ENCODE measurements at places on chromosomes 2 and 18.

DNA sequence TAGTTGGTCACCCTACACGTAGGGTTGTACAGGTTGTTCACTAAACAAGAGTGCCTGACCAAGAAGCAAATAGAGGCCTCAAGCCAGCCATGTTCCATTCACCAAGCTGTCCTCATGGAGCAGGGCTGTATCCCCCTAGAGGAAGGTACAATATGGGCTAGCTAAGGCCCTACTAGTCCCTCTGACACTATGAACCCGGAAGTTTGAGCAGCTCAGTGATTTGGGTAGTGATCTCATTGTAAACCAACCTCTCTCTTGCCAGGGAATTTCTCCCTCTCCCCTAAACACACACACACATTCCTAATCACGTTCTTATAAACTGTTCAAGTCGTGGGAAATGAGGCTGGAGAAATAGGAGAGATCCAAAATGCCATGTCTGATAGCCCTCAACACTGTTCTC is 6.7 kb upstream of the CYS1 start:
- no peak for DNase-seq

DNA sequence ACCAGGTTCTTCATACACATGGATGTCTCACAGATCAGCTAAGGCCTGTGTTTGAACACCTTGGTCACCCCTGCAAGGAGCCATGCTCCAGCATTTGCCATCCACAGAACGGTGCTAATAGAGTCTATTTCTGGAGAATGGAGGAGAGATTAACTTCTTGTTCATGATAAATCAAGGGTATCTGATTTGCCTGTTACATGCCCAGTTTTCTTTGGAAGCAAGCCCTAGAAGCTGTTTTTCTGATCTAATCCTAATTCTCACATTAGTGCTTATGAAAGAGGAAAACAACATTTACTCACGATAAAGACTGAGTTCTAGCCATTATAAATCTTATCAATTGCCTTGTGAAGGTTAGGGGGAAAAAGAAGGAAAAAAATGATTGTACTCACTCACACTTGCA is 119.6 kb upstream of the DTNA start:
- DNase-seq = no peak

GRCh38 chr2:9205963-9206948 is at the start of gene ASAP2:
ASAP2 (plus strand) TSS chr2:9206812; CDS start chr2:9207105, 293 bp downstream.
- no peak for DNase-seq

GRCh38 chr18:54766634-54767033 is 61.6 kb upstream of the RAB27B start:
- no peak for DNase-seq

DNA sequence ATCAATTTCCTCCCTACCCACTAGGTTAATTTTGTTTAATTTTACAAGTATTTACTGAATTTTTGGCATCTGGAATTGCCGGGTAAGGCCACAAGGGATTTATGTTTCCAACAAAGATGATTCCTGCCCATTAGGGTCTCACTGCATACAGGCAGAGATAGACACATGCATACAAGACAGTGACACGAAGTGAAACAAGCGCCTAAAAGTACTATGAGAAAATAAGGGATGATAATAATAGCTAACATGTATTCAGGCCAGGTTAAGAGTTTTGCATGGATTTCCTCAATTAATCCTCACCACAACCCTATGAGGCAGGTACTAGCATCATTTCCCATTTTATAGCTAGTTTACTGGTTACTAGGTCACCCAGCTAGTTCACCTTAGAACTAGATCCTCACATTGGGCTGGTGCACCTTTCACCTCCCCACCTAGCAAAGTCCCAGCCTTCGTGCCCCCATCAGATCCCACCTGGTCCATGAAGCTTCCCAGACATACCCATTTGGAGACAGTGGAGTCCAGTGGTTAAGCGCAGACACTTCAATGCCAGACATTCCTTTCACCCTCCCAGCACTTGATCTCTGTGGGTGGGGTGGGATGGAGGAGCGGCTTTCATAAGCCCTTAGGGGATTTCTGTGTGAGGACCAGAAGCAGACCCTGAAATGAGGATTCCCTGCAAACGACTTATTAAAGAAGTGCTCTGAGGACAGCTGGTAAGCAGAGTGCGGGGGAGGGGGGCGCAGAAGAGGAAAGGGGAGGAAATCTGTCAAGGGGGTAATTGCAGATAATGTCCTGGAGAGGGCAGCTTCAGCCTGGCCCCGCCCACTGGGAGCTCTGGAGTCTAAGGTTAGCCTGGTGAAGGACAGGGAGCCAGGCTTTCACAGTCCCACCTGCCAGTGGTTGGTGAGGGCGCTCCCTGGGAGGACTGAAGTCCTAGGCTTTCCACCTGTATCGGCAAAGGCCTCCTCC is 5.8 kb upstream of the DGUOK start:
- no peak for DNase-seq

DNA sequence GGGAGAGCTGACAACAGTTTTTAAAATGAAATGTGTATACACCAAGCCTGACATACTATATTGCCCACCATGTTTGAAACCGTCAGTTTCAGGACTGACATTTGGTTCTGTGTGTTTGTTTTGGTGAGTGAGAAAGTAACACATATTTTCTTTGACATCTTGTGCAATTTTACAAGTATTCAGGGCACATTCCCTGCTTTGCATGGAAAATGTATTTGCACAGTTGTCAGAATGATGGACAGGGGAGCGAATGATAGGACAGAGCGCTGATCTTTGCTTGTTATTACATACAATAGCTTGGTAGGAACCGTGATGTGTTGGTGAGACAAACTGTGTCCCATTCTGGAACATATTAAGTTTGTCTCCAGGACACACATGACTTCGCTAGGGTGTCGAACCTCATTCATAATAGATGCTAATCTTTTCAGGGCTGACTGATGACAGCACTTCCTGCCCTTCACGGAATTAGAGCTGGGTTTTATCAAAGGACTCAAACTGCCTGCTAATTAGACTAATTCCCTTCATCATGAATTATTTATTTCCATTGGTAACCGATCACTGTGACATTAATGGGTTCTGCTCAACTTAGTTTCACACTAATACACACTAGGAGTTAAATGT is 158.5 kb downstream of the CDCA7 start:
- no peak for DNase-seq

DNA sequence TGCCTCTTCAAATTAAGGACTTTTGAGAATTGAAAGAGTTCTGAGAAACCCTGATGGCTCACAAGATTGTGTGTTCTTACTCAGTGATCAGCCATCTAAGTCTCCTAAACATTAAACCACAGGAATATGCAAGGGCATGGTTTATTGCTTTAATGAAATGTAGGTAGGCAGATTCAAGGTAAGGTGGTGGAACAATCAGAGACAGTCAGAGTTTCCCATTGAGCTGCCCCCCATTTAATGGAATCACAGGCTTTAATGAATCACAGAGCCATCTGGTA is 107.8 kb upstream of the LRATD1 start:
- no peak for DNase-seq

- no peak for DNase-seq
These were observed 35.3 kb downstream of the CRACDL start for GRCh38 chr2:98900721-98901120.

DNA sequence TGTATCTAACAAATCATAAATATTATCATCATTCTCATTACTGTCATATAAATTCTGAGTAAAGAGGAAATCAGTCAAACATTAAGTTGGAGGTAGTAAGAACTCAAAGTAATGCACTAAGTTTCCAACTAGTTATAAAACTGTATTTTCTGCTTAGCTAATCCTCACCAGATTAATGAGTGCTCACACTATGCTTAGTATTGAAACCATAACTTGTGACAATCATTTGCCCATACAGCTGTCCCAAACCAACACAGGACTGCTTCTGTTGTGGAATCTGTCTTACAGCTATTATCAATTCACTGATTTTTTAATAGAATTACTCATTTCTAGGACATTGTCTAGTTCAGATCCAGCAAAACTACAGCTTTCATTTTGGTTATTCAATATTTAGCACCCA is 41.5 kb upstream of the TANK start:
- no peak for DNase-seq

DNA sequence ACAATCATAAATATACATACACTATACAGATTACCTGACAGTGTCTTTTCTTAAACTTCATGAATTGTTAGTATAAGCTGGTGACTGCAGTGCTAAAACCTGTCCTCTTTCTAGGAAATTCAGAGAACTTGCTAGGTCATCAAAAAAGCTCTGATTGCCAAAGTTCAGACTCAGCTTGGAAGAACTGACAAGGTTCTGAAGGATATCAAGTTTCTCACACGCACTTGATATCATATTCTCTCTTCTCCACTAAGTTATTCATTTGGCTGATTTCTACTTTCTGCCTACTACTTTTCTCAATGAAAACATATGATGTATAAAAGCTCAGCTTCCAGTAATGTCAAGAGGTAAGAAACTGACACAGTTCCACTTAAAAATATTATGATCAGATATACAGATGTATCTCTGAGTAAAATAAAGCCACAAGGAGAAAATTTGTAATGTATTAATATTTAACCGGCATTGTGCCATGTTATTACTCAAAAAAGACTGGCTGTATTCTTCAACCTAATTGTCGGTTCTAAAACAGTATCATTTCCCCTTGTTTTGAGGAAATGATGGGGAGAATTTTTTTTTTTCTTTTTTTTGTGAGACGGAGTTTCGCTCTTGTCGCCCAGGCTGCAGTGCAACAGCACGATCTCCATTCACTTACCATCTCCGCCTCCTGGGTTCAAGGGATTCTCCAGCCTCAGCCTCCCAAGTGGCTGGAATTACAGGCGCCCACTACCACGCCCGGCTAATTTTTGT is 2.4 kb downstream of the OSBPL1A start:
- no peak for DNase-seq

GRCh38 chr2:196987649-196988364 is 61.3 kb upstream of the PGAP1 start:
- peak; percentile 28 for DNase-seq

DNA sequence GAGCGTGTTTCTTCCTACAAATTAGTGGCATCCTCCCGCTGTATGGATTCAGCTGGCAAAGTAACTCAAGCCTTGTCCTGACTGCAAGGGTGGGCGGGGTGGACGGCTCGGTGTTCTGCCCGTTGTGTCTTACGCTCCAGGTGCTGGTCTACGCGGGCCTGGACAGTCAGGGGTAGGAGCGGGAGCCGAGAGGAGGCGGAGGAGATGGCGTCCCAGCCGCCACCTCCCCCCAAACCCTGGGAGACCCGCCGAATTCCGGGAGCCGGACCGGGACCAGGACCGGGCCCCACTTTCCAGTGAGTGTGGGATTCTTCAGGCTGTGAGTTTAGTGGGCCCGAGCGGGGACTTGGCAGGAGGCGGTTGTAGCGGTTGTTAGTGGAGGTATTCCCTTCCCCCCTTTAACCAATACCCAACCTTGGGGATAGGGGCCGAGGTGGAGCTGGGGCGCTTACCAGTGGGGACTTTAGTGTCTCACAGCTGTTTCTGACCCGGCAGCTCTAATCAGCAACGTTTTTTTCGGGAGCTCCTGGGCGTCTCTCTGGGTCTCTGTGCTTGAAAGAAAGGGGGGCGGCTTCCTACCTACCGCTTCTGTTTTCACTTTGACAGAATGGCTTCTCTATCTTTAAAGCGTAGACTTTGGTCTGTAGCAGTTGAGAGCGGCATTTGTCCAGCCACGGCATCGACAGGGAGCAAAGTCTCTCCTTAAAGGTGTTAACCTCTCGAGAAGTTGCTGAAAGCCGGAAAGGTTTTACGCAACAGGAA is at the start of the genes PEX13 and PUS10:
TSS of gene PEX13 (plus strand) at position 165 of the 762 bp plus-strand sequence. CDS start at position 205, 40 bp downstream.
TSS of gene PUS10 (minus strand) at position 700 of the 762 bp plus-strand sequence. CDS start 6,365 bp downstream, outside the sequence.
- DNase-seq = peak; percentile 46

DNA sequence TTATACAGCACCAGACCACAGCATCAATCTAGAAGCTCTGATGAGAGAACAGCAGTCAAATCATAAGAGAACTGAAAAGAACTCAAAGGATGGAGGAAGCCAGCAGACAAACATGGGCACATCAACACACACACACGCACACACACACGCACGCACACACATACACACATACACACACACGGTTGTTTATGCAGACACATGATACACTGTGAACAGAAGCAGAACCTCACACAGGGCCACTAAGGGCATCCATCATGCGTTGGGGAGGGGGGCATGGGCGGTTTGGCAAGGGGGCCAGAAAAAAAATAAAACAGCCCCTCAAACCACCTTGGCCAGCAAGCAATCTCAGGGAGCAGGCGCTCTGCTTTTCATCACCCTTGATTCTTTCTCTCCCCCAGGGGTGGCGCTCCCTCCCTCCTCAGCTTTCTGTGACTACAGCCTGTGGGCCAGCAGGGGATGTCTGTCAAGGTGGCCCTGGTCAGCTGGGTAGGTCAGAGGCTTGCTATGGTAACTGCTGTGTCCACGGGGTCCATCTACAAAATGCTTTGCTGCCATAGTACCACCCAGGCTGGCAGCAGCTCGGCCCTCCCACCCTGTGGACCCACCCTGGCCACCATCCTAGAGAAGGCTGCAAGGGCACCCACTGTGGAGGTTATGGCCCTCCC is 318.0 kb downstream of the CELF4 start:
- DNase-seq = no peak

GRCh38 chr2:211014376-211014775 is 458.0 kb downstream of the CPS1 start:
- DNase-seq = no peak

GRCh38 chr2:224971214-224971613 is 71.1 kb downstream of the DOCK10 start:
- no peak for DNase-seq

DNA sequence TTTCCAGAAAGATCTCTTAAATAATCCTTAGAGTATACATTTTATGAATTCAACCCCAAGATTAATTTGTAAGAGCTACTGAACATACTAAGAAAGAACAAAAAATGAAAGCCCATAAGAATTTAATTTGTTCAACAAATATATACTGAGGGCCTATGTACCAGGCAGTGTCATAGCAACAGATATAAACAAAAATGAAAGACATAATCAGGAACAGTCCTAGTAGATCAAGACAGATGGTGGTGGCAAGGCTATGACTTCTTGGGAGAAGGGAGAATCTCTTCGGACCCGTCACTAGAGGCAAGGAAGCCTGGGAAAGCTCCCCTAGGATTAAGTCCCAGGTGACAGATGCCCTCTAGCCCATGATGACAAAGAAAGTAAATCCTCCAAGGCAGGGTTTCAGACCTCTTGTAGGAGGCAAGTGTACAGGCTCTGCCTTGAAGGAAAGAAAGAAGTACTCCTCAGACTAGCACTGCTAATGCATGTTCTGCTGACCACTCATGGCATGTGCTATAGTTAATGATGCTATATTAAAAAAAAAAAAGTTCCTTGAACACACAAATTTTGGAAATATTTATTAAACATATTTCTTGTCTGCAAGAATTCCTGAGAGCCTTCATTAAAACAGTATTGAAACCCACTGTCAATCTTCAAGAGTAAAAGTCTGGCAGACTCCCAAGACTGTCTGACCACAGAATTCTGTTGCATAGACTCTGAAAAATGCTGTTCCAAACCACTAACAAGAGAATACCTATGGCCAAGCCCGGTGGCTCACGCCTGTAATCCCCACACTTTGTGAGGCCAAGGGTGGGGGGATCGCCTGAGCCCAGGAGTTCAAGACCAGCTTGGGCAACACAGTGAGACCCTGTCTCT is 31.5 kb downstream of the NOL10 start:
- no peak for DNase-seq

DNA sequence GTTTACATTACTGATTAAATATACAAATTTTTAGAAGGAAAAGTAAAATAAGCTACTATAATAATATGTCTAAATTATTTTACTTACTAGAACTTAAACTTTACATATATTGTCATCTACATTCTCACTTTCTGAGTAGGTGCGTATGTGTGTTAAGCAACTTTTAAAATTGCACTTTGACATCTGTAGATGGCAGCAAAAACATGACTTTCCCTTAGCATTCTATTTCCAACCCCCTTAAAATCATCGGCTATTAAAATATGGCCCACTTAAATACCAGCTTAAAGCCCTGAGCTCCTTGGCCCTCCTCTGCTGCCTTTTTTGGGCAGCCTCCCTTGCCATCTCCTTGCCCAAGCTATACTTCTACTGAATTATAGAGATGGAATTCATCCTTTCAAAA is 78.0 kb downstream of the UPP2 start:
- no peak for DNase-seq
